Activated naive CD4-positive, alpha-beta T cell treated with anti-CD3 and anti-CD28 coated beads, Interleukin-2, amount 50 U/mL, for 16 hours (primary cell): ENCODE measurements at places on chromosomes 1 and 21.

- DNase-seq, result no peak
Measured at GRCh38 chr1:26072305-26072704, 4.9 kb upstream of the TRIM63 start.

- no peak for DNase-seq
Measured at GRCh38 chr1:89687254-89687653, 54.3 kb downstream of the LRRC8C start.

- DNase-seq, result no peak
Measured at GRCh38 chr1:231600458-231600976, 26.1 kb upstream of the DISC1 start.

DNA sequence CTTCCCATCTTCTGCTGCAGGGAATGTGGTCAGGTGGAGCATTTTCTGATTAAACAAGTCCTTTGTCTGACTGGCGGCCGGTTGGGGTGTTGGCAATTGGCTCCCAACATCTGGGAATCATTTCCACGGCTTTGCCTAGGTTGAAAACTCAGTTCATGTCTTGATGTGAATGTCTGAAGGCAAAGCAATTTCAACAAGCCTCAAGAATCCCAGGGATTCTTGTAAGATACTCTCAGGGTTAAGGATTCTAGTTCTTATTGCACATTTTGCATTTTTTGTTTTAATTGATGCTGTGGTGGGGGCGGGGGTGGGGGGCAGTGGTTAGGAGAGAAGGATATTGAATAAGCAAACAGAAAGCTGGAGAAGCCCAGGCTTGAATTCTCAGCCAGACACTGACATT, 273.9 kb downstream of the KIF26B start:
- no peak for DNase-seq

GRCh38 chr1:107061886-107062285, 5.4 kb downstream of the PRMT6 start:
- no peak for DNase-seq

- DNase-seq, result no peak
Measured at GRCh38 chr1:17120962-17121837, 1.9 kb upstream of the PADI2 start.

- no peak for DNase-seq
Measured at GRCh38 chr1:230120289-230120920, 53.4 kb downstream of the GALNT2 start.

DNA sequence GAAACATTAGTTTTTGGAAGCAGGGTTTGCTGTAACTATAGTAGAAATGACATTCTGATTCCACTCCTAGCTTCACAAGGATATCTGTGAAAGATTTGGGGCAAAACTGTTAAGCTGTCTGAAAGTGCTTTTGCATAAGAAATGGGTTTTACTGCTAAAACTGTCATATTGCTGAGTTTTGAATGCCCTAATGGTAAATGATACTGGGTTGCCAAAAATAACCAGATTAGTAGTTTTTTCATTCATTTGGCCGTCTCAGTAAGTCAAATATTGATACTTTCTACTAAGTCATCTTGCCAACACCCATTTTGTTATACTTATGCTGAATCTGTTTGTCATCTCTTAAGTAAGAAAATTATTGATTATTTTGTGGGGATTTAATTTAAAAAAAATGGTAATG, 399 bp upstream of the PTPRC start:
- no peak for DNase-seq

DNA sequence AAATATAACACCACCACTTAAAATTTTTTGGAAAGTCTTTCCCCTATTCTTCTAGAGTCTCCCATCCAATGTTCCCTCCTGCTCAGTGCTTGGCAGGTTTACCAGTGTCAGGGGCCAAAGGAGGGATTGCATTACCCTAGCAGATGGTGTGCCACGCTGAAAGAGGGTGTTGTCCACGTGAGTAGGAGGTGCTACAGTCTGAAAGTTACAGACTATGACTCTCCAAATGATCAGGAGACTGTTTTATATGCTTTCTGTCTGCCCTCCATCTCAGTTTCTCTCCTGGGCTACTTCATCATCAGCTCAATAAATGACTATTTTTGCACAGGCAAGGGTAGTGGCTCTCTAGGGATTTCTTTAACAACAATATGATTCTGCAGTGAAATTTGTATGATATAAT, 31.3 kb upstream of the ANGPTL7 start:
- no peak for DNase-seq
